Bronchial smooth muscle cell (primary cell): ENCODE measurements at places on chromosomes 2 and 18. TPM values are rescaled to one million over a fixed set of nuclear protein-coding genes. Genes with fewer than 3 reads are reported as not detected.

Gene FEV
- not detected in 2 replicates for total RNA-seq

Gene ALK
- under 0.01 and 0.16 TPM in 2 replicates for total RNA-seq

Gene PPP1R1C
- 0.47 TPM in 1 of 2 replicates, not detected in the other for total RNA-seq

Gene ALKAL2
- not detected in 2 replicates for total RNA-seq

Gene GREB1L
- total RNA-seq: 0.16 TPM in 1 of 2 replicates, not detected in the other

Gene MALL
- total RNA-seq: 13.4 and 45.7 TPM in 2 replicates

Gene DSC2
- total RNA-seq: under 0.01 and 0.09 TPM in 2 replicates

Gene PJVK
- 3.3 and 3.4 TPM in 2 replicates for total RNA-seq

Gene OXER1
- under 0.01 and 0.43 TPM in 2 replicates for total RNA-seq

Gene RAB6C
- total RNA-seq: not detected in 2 replicates

Gene KRTCAP3
- 0.26 and 0.47 TPM in 2 replicates for total RNA-seq

Gene NPHP1
- 5.5 and 5.7 TPM in 2 replicates for total RNA-seq

Gene IL37
- not detected in 2 replicates for total RNA-seq

Gene RRM2
- total RNA-seq: 1.9 and 3.2 TPM in 2 replicates

Gene TMEM163
- not detected in 2 replicates for total RNA-seq

Gene ZNF385B
- total RNA-seq: under 0.01 TPM in 1 of 2 replicates, not detected in the other

Gene MAP3K20
- 64.2 and 69.4 TPM in 2 replicates for total RNA-seq

Gene CPLX4
- total RNA-seq: not detected in 2 replicates

Gene AMMECR1L
- 7.7 and 10.8 TPM in 2 replicates for total RNA-seq

Gene NDC80
- total RNA-seq: 0.94 and 3.3 TPM in 2 replicates
